ENCODE measurements at places on chromosomes 3 and 15.

- no peak for DNase-seq
Observed at GRCh38 chr15:57281321-57281720, 95.0 kb upstream of the CGNL1 start.

DNA sequence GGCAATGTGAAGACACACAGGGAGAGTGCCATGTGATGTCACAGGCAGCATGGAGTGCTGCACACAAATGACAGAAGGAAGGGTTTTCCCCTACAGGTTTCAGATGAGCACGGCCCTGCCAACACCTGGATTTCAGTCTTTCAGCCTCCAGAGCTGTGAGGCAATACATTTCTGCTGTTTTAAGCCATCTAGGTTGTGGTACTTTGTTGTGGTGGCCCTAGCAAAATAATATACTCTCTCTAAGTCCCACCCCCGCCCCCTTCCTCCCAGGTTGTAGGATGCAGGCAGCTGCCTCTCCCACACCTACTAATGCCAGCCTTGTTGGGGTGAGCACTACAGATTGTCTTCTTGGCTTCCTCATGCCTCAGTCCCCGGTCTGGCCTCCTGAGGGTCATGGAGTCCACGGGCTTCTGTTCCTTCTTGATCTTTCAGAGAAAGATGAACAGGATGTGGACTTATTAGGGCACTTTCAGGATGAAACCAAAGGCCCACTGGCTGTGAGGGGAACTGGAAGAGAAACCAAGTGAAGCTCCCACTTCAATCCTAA, 180.0 kb downstream of the CD47 start:
- DNase-seq, result no peak

GRCh38 chr3:187367561-187368103, 553 bp upstream of the RTP4 start:
- DNase-seq, result no peak

DNA sequence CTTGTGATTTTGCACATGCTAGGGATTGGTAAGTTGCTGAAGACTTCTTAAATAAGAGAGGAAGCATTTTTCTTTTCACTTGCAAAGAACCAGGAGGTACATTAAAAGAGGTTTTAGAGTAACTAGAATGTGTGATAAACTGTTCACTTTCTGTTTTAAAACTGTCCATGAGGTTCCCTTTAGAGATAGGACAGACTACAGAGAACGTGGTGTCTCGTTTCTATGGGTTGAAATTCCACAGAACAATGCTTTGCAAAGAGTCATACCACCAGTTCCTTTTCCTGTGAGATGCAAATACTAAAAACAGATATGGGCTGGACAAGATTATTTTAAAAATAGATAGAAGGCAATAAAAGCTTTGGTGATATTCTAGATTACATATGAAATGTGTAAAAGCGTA, 372.8 kb downstream of the TIGIT start:
- DNase-seq, result no peak

DNA sequence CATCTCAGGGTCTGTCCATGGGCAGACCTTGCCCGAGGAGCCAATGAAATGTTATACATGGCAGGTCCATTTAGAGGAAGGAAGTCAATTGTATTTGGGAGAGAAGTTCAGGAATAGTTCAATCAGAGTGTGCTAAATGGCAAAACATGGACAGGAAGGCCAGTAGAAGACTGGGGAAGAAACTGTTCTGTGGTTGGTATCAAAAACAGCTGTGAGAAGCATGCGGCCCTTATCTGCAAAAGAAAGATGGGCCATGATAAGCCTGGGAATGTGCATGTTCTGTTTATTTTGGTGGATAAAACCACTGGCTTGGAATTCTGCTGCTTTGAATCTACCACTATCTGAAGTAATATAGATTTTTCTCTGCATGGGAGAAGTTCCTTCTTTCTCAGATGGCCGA, 100.4 kb downstream of the MCTP2 start:
- no peak for DNase-seq

- DNase-seq, result no peak
Observed at GRCh38 chr3:151675858-151676615, 57.7 kb upstream of the AADACL2 start.

GRCh38 chr3:43077261-43077660, 28.6 kb downstream of the POMGNT2 start:
- no peak for DNase-seq

All from DMS153 (cell line).